ENCODE measurements at places on chromosomes 5 and 9. TPM values are rescaled to one million over a fixed set of nuclear protein-coding genes. Genes with fewer than 3 reads are reported as not detected.

- no peak for DNase-seq
Measured at GRCh38 chr5:33894566-33894965, 2.8 kb upstream of the ADAMTS12 start.

- DNase-seq, result no peak
Measured at GRCh38 chr9:82969291-82969690, 93.7 kb downstream of the RASEF start.

- DNase-seq, result no peak
Measured at GRCh38 chr5:77767301-77767700, 8.8 kb downstream of the TBCA start.

DNA sequence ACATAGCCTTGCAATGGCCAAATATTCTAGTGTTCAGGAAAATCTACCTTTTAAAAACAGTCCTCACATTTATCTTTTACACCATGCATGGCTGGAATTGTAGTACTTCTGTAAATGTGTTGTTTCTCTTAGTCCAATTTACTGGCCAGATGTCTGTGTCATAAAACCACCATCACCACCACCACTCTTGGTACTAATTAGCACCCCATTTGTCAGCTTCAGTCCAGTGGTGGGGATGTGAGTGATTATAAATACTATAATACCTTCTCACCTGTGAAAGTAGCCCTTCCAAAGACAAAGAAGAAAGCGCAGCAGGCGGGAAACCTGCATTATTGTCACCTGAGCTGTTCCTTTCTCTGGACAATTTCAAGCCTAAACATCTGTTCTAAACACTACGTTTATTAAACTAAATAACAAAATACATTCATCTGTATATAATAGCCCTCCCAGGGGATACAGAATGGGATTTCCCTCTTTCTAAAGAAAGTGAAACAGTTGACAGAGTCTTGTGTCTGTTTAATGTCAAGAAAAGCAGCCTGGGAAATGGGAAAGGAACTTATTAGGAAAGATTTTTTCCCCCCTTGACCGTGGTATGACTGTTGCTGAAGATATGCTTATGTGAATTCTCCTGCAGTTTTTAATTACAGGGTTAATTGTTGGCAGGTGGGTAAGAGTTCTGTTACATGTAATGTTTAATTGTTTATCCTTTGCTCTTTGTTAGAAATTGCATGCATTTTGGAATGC is 144.5 kb upstream of the NUDT12 start:
- DNase-seq, result no peak

DNA sequence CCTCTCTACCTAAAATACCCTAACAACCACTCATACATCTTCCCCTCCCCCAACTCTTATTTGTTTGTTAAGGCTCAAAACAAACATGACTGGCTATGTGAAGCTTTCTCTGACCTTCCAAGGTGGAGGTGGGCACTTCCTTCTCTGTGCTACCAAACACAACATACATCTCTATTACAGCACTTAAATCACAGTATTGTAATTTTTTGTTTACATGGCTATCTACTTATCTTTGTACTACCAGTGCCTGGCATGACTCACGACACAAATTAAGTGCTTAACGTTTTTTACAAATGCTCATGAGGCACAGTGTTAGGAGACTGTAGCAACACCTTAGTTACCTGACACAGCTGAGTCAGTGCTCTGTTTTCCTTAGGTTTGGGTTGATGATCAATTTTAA is 18.6 kb downstream of the HOMER1 start:
- DNase-seq, result no peak

DNA sequence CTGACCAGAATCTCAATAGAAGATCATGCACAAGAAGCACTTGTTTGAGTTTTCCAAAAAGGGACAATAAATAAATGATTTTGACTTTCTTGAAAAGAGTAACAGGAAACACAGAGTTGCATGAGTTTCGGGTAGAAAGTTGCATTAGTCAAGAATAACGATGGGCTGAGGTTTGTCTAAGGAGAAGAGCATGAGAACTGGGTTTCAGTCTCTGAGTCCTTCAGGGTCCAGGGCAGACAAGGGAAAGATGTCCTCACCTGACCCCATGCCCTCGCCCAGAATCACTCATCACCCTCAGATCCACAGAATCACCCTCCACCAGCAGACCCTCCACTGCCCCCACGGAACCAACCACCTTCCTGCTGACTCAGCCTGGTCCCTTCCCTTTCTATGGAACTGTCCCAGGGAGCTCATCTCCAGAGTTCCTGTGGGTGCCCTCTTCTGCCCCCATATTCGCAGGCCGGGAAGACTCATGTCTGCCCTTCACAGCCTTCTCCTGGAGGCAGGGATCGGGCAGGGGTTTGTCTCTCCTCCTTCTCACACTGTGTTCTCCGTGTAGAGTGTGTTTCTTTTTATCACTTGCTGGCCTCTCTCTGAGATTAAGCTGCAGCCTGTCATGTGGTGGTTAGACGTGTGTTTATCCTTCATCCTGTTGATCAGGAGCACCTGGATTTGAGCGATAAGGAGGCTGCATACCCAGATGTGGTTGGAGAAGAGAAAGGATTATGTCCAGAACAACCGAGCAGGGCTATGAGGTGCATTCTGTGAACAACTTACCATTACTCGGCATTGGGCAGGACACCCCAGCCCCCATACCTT is 442.6 kb downstream of the MAT2B start:
- no peak for DNase-seq

GRCh38 chr9:74643303-74643923 is 146.3 kb downstream of the RORB start:
- DNase-seq, result no peak

- no peak for DNase-seq
Measured at GRCh38 chr5:40716590-40716989, 36.9 kb downstream of the PTGER4 start.

DNA sequence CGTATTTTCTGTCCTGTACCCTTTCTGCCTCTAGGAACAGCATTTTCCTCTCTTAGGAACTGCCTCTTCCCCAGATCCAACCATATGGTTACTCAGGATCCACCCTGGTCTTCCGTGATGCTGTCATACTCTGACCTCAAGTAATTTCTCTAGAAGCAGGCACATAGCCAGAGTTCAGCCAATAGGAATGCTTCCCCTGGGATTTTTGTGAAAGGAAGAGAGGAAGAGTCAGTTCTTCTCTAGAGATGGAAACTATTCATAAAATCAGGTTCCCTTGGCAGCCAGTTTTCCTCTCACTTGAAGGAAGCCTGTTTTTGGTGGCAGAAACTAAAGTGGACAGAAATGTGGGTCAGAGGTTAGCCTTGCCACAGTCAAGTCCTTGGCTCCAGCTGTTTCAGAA is 400.1 kb upstream of the PCSK5 start:
- no peak for DNase-seq

DNA sequence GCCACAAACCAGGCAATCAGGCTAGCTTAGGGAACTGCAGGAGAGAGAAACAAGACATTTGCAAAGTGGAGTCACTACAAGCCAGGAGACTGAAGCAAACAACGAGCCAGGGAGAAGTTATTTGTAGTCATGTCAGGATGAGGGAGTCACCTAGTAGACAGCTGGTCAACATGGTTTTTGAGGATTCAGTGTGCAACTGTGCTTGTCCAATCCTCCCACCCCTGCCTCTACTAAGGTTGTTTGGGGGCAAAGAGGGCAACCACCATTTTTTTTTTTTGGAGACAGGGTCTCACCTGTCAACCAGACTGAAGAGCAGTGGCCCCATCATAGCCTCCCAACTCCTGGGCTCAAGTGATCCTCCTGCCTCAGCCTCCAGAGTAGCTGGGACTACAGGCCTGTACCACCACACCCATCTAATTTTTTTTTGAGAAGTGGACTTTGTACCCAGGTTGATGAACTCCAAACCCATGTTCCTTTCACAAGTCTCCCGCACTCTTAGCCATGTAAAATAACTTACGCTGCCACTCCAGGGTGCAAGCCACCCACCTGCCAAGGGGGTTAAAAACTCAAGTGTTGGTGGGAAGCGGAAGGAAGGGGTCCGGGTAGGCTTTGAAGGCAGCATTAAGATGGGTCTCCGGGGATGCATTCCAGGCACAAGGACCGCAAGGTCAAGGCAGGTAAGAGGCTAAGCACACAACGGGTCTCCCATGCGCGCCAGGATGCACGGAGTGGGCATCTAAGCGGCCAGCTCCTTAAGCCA is 995 bp downstream of the RPL35 start:
- DNase-seq, result no peak

DNA sequence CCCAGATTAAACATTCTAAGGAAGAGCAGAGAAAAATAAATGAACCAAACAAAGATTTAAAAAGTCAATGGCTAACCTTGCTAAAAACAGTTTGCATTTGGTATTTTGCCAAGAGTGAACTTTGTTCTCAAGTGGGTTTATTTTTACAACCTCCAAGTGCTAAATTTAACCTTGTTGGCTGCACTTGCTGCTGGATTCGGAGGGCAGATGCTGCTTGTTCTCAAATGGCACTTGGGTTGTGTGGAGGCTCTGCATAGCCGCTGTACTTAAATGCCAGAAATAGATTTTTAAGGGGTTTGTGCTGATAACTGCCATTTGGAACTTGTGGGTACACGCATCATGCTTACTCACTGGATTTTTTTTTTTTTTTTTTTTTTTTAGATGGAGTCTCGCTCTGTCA is 13.3 kb upstream of the SPATA24 start:
- no peak for DNase-seq

GRCh38 chr5:51185850-51186329 is 197.4 kb upstream of the ISL1 start:
- DNase-seq, result no peak

DNA sequence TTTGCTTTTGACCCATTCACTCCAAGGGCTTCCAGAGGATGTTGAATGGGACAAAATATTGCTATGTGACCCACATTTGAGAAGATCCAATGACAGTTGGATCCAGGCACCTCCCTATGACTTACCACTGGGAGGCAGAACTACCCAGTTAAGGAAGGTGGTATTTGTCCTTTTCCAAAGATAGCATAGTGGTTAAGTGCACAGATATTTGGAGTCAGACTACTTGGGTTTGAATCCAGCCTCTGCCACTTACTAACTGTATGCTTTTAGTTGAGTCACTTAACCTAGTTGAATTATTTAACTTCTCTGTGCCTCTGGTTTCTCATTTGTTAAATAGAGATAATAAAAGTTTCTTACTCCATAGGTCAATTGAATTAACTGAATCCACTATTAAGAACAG is 74.5 kb upstream of the PALM2AKAP2 start:
- DNase-seq, result no peak

GRCh38 chr5:82314964-82315758 is 37.0 kb upstream of the RPS23 start:
- no peak for DNase-seq

DNA sequence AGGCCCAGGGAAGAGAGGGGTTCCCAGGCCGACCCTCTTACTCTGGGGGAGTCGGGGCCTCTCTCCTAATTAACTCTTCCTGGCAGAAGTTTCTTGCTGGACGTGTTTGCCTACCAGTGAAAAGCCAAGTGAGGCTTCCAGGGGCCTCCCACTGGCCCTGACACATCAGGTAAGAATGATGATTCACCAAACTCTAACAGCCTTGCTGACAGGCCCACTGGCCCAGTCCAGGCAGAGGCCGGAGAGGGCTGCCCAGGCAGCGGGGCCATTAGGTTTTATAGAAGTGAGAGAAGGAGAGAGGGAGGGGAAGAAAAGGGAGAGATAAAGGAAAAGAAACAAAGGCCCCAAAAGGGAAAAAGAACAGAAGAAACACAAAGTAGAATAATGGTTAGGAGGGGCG is 50.8 kb upstream of the FOXE1 start:
- no peak for DNase-seq

SV2C gene
- total RNA-seq, result not detected

FOXD4L6 gene
- not detected for total RNA-seq

EIF4E1B gene
- total RNA-seq, result not detected

NUTM2G gene
- not detected for total RNA-seq

GFI1B gene
- total RNA-seq, result not detected

TMEM215 gene
- not detected for total RNA-seq

ERBIN gene
- 127 TPM for total RNA-seq

CYLC2 gene
- total RNA-seq, result not detected

CTXN3 gene
- total RNA-seq, result not detected

Measured in naive thymus-derived CD8-positive, alpha-beta T cell (primary cell).